Cardiac muscle cell (in vitro differentiated cells and primary cell): ENCODE measurements at places on chromosomes 2 and 18. TPM values are rescaled to one million over a fixed set of nuclear protein-coding genes. Genes with fewer than 3 reads are reported as not detected.
A peak's percentile ranks its signal among the peaks of the same experiment; 100 is the strongest.

Gene ALPI
- not detected in 2 replicates for total RNA-seq

DNA sequence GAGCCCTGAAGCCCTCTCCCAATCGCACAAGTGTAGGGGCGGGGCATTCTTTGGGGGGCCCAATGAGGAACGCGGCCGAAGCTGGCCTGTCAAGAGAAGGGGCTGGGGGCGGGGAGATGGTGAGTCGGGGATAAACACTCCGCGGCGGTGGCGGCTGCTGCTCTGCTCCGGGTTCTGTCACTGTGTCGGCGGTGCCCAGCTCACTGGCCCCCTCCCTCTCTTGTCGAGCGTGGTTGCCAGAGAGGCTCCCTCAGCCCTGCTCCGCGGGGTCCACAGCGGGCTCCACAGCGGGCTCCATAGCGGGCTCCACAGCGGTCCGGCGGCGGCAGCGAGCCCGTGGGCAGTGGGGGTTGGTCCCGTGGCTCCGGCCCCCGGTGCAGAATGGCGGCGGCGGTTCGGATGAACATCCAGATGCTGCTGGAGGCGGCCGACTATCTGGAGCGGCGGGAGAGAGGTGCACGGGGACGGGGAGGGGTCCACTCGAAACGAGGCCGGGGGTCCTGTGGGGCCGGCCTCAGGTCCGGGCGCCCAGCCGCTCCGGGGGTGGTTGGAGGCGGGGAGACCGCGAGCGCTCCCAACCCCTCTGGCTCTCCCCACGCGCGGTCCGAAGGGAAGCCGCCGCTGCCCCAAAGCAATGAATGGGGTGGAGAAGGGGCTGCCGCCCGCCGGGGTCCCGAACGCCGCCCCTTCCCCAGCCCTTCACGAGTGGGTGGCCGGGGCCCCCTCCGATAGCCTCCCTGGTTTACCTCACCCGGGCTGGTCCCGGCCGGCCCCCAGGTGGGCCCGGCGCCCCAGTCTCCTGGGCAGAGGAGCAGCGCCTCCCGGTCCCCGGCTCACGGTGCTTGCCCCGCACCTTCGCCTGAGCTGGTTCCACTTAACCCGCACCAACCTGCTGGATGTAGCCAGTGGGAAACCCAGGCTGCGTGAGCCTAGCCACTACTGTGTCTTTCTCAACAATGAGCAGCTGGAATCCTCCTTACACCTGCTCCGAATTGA lies at the start of gene MXD1:
Gene MXD1, plus strand, starts transcription at position 160 of the 996 bp plus-strand sequence. Its CDS starts 222 bp downstream, at position 382.
- H3K4me3 ChIP-seq, result peak within 1 kb of the TSS; percentile 91
- peak; percentile 43 for DNase-seq
- H3K27me3 ChIP-seq, result no peaks in the 10 kb centered on the region
- peak within 1 kb of the TSS; percentile 97 for H3K27ac ChIP-seq
- peaks cover 3% of the 10 kb centered on the region for H3K36me3 ChIP-seq
- H3K4me1 ChIP-seq, result peaks cover 5% of the 10 kb centered on the region

Gene PSMD1
- total RNA-seq, result 68.1 and 122 TPM in 2 replicates

- H3K27me3 ChIP-seq, result no peaks in the 10 kb centered on the region
- DNase-seq, result no peak
- H3K27ac ChIP-seq, result no peak overlapping the region
- H3K4me3 ChIP-seq, result no peak overlapping the region
These were observed 27.5 kb downstream of the SOS1 start for GRCh38 chr2:39093218-39093898.

Gene STAMBP
- 24.8 and 31.9 TPM in 2 replicates for total RNA-seq

DNA sequence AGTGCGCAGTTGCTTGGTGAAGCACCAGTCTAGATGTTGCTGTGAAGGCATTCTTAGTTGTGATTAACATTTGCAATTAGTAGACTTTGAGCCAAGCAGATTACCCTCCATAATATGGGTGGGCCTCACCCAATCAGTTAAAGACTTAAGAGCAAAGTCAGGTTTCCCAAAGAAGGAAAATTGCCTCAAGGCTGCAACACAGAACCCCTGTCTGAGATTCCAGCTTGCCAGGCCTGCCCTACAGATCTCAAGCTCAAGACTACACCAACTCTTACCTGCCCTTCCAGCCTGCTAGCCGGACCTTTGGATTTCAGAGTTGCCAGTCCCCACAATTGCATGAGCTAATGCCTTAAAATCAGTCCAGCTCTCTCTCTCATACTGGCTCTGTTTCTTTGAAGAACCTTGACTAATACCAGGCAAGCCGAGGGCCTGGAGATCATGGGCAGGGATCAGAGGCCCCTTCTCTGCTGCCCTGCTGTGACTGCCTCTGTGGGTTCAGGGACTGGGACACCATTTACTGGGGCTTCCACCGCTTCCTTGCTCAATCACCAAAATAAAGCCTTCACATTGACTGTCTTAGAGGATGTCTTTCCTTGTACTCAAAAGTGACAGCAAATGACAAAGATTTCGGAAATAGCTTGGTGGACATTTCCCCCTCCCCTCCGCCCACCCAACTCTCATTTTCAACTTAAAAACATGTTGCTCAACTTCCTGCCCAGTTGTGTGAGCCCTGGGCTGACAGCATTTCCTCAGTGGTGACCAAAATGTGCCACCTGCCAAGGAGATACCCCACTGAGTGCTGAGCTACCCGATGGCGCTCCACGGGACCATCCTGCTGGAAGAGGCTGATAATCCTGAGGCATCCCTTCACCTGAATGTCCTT lies 86.7 kb downstream of the GALNT14 start:
- no peak overlapping the region for H3K4me3 ChIP-seq
- no peak overlapping the region for H3K27ac ChIP-seq
- H3K36me3 ChIP-seq, result no peaks in the 10 kb centered on the region
- no peaks in the 10 kb centered on the region for H3K27me3 ChIP-seq
